MM.1S (cell line): ENCODE measurements at places on chromosomes 4 and X.

DNA sequence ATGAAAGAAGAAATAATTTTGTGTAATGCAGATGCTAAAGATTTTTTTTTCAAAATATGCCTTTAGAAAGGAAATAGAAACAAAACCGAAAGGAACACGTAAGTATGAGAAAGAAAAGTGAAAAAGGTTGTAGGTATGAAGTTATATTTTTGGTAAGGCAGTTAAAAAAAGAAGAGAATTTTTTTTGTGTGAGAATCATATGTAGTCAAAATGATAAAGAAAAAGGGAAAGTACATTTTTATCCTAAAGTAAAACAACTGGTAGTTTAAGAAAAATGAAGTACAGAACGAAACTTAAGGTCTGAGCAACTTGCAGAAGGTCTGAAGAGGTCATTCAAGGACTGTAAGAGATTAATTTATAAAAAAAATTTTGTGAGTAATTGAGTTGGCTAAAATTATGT, 164.0 kb upstream of the TRAM1L1 start:
- DNase-seq, result peak; percentile 73

DNA sequence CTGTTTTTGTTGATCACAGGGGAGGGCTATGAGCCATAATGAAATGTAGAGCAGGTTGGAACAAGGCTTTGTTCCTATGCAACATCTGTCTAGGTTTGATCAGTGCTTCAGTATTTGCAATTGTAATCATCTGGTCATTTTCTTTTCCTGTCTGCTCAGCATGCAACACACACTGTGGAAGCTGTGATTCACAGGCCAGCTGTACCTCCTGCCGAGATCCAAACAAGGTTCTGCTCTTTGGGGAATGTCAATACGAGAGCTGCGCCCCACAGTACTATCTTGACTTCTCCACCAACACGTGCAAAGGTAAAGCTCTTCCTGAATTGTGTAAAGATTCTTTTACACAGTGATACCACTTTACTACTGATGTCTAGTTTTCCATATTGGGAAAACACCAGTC, 181.9 kb upstream of the ANXA3 start:
- DNase-seq, result no peak

DNA sequence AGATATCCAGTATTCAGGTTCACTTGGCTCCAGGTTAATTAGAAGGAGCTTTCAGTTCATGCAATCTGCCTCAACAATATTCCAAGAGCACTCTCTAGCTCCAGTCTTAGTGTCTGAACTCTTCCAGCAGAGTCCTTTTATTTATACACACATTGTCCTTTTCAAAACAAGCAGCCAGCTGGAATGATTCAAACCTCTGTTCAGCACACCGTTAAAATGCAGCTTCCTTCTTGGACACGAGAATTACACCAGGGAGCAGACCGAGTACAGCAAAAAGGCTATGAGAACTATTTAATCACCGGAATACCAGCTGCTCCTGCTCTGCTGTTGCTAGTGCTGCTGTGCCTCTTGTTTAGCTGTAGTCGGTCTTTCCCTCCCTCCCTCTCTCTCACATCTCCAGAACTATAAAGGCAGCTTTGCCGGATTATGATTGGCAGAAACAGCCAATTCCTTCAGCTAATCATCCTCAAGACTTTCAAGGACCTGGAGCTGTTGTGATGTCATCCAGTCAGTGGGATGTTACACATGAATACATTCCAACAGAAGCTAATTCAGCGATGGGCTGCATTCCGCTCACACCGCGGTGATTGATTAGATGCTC, at the start of gene NDST4:
NDST4 (minus strand) TSS at position 115 of the 601 bp plus-strand sequence. CDS start 36,584 bp downstream, outside the sequence.
- no peak for DNase-seq

DNA sequence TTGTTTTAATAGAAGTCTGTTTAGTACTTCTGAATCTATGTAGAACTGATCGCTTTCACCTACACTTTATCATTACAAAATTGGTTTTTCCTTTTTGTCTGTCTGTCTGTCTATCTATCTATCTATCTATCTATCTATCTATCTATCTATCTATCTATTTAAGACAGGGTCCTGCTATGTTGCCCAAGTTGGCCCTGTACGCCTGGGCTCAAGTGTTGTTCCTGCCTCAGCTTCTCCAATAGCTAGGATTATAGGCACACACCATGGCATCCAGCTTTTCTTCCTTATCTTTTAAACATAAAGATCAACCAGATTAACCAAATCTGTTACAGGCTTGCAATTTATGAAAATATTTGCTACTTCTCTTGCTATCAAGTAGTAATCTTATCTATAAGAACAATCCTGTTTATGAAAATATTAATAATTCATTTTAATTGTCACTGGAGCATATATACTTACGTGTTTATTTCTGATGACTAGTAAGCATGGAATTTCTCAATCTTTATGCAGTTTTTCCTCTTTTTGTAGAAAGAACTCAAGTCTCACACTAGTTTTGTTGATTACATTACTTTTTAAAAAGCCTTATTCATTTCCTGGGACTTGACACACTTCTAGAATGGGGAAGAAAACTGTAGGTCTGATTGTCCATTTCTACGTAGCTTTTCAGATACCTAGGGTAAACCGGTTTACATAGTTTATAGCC, 24.5 kb downstream of the KIAA0232 start:
- DNase-seq, result no peak

DNA sequence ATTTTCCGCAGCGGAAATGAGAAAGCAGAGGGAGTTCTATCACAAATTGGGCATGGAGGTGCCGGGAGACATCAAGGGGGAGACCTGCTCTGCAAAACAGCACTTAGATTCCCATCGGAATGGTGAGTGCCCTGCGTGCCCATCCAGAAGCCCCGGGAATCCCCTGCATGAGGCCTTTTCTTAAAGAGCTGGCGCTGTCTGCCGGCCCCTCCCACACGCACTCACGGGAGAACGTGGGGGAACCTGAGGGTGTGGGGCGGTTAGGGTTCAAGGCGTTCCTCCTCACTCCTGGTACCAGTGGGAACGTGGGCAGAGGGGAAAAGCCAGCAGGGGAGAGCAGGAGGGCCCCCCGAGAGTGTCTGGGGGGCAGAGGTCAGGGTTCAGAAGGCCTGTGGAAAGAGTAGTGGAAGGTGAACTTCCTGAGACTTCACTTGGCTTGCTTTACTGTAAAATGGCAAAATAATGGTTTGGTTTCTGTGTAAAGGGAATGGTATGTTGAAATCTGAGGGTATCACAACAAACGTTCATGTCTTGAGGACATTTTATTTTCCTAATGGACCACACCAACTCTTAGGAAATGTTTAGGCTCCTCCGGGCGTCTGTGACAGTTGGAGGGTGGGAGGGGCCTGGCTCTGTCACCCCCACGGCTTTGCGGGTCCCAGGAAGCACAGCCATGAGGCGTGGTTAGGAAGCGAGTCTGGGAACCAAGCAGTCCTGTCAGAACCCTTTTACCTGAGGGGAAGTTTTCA, 38.0 kb downstream of the PCGF3 start:
- no peak for DNase-seq

GRCh38 chr4:121199742-121200561, 35.8 kb upstream of the TNIP3 start:
- DNase-seq, result no peak

- no peak for DNase-seq
Observed at GRCh38 chrX:4397471-4397870, 684.0 kb upstream of the PRKX start.

DNA sequence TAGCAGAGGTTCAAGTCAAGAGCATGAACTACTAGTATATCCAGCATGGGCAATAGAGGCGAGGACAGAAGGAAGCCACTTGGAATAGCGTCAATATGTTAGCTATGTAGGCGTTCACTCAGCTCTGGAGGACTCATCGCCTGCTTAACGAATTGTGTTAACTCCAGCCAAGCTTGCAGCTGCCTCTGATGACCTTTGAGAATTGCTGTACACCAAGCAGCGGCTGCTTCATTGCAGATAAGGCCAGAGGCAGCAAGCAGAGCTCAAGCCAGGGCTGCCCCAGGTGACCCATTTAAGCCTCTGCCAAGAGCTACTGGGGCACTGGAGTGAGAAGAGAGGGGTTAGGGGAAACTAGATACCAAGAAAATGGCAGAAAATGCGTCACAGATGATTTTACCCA, 160.2 kb upstream of the IGFBP7 start:
- no peak for DNase-seq

DNA sequence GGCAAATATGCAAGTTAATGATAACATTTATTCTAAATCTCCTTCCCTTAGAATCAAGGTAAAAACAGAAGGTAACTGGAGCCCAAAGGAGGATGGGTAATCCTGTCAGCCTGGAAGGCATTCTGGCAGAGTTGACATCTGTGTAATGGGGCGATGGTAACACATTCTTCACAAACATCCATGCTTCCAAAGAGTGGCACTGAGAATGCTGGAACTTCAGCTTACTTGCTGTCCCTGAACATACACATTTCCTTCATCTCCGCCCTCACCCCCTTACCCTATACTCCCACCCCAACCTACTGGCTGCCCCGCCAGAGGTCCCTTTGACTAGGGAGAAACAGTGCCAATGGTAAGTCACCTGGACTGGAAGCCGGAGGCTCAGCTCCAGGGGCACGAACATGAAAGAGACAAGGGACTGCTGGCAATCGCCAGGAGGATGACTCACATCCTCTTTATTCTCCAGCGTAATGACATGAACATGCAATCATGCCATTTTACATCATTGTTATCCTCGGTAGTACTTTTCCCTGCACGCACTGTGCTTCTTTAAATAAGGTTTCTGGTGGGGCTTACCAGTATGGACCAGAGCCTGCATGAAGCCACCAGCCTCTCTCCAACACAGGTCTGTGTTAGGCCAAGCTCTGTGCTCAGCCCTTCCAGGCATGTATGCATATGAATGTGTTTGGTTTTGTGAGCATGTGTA, 694.2 kb upstream of the TENM3 start:
- DNase-seq, result no peak

- DNase-seq, result no peak
Observed at GRCh38 chrX:68345025-68345424, 88.3 kb downstream of the OPHN1 start.

- no peak for DNase-seq
Observed at GRCh38 chr4:147309434-147309833, 171.5 kb upstream of the EDNRA start.
